Muscle of arm (tissue), 14 donors: ENCODE measurements at places on chromosomes 16 and 17.

DNA sequence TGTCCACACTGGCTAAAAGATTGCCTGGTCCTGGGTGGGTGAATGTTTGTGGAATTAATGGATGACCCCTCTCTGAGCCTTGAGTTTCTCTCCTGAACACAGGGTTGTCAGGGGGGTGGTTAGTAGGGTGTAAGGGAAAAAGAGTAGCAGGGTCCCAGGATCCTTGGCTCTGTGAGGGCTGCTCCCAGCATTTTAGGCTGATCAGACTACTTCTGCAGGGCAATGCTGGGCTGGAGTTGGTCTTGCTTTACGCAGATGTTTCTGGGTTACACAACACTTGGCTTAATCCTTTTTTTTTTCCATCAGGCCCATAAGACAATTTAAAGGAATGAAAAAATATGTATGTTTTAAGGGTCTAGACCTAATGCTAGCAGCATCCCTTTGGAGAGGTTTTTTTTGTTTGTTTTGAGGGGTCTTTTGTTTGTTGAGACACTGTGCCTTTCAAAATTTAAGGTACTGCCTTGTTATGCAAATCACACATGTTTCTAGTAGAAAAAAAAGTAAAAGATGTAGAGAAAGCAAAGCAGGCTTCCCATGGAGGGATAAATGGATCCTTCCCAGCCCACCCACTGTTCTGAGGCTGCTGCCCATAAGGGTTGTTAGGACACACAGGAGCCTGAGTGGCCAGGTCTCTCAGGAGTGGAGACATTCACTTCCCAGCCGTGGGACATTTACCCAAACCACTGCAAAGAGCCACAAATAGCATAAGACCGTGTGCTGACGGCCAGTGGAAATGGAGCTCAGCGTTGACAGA lies 225.6 kb upstream of the HSBP1 start:
- DNase-seq, result no peak

DNA sequence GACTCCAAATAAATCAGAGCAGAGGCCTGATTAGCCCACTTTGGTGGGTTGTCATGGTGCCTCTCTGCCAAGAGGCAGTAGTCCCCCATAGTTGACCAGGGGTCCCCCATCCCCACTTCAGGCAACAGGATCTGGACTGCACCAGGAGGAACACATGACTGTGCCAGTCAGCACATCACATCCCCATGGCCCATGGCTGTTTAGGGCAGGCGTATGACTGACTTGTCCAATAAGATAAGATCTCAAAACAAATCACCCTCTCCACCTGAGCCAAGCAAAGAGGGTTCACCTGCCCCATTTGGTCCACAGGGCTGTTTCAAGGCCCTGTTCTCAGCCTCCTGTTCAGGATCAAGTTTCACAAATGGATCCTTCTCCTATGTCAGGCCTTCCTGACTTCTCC lies 93.3 kb downstream of the C16orf78 start:
- no peak for DNase-seq

DNA sequence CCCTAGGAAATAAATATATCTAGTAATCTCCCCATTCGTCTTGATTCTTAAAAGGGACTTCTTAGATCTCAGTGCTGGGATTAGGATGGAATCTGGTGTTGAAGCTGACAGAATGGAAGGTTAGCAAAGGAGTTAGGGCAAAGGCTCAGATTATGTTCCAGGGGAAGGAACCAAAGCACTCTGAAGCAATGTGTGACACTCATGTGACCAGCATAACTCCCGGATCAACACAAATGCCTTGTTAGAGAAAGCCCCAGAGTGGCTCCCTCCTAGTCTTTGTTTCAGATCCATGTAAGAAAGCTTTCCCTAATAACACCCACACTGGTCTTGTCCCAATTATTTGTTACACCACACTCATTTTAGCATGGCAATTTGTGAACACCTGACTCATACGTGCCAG lies 62.6 kb upstream of the ERN1 start:
- DNase-seq, result no peak

GRCh38 chr16:68860978-68861892 lies 17.9 kb downstream of the TANGO6 start:
- no peak for DNase-seq

DNA sequence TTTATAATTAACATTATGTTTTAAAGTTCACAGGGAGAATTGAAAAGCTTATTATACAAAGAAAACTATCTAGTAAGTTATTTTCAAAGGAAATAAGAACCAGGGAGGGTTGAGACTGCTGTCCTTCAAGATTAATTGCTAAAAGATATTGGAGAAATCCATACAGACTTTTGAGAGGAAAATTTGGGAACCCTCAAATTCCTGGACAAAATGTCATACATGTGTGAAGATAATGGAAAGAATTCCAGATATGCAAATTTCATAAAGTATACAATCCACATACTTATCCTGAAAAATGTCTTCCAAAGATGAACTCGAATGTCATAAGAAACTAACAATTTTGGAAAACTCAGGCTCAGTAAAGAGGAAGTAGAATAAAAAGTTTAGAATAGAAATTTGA lies 213.8 kb downstream of the HS3ST3A1 start:
- no peak for DNase-seq
